Smooth muscle cell of the pulmonary artery (primary cell): ENCODE measurements at places on chromosomes 4 and X. TPM values are rescaled to one million over a fixed set of nuclear protein-coding genes. Genes with fewer than 3 reads are reported as not detected.

Gene DCLK2
- total RNA-seq = 6.9 and 14.2 TPM in 2 replicates

Gene SSX4
- total RNA-seq = not detected in 2 replicates

Gene DCAF8L2
- 0.20 TPM in 1 of 2 replicates, not detected in the other for total RNA-seq

Gene TMPRSS11F
- not detected in 2 replicates for total RNA-seq

Gene S100G
- not detected in 2 replicates for total RNA-seq

Gene TRIM2
- total RNA-seq = 34.1 and 49.1 TPM in 2 replicates
